ENCODE measurements at places on chromosomes 16 and 17.

- DNase-seq, result no peak
Measured at GRCh38 chr16:81431554-81432353, 12.9 kb upstream of the CMIP start.

GRCh38 chr16:64094181-64094965 is 1027.5 kb downstream of the CDH11 start:
- DNase-seq, result no peak

DNA sequence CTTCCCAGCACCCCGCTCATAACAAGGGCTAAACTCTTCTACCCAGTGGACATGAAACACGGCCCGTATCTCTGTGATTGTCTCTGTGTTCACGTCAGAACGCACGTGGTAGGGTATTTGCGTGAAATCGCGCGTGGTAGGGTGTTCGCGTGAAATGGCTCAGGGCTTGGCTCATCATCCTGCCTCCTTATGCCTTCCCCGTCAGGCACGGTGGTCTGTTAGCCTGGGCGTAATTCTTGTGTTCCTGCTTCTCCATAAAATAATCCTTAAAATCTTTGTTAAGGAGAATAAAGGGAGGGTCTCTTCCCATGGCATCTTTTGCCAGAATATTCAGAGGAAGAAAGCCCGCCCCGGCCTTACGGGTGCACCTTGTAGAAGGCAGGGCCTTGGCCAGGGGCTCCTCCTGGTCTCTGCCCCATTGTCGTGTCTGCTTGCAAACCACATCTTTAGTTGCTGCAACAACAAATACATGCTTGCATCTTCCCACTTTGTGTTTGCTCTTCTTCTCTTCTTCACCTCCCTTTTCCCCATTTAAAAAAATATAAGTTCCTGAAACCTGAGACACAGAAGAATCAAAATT is 116.7 kb upstream of the CHMP6 start:
- DNase-seq, result no peak

GRCh38 chr16:89697161-89697615 is 4.3 kb downstream of the SPATA2L start:
- DNase-seq, result no peak

GRCh38 chr16:4115949-4116318 is 308 bp downstream of the ADCY9 start:
- DNase-seq, result no peak

DNA sequence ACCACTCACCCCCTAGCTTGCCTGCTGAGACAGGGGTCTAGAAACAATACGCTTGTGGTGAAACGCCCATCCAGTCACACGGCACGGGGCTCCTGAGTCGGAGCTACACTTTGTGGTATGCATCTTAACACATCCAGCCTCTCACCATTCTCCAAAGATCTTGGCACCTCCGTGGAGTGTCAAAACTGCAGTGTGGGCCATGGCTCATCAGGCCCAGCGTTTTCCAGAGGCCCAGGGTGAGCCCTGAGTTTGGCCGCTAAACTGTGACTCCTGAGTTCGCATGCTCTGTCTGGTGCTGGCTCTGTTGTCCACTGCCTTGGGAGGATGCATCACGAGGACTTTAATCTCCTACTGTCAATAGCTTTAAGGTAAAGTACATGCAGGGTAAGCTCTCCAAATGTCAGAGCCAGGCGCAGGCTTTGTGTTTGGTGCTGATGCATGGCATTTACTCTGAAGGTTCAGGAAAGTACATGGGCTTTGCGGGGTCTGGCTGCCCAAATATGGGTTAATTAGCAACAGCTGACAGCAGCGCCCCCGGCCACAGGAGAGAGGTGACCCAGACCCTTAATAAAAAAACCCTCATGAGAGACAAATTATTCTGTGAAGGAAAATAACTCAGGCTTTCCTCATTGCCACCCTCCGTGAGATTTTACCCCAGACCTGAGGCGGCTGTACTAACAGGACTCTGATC is 118.4 kb downstream of the CCDC182 start:
- DNase-seq, result no peak

GRCh38 chr17:65670667-65671371 is 109.4 kb upstream of the AXIN2 start:
- DNase-seq, result peak; percentile 89

GRCh38 chr16:57166451-57166850 is 19.4 kb downstream of the PSME3IP1 start:
- DNase-seq, result no peak

GRCh38 chr16:80938004-80938878 is 68.4 kb downstream of the CMC2 start:
- DNase-seq, result no peak

Measured in DMS53 (cell line).